CD4-positive, alpha-beta T cell (primary cell): ENCODE measurements at places on chromosomes 7 and 10. TPM values are rescaled to one million over a fixed set of nuclear protein-coding genes. Genes with fewer than 3 reads are reported as not detected.

The ZPBP gene
- not detected for total RNA-seq

The RTKN2 gene
- total RNA-seq, result 3.9 TPM

The DTX2 gene
- 19.2 TPM for total RNA-seq

The CTAGE6 gene
- 0.34 TPM for total RNA-seq

The ZNF117 gene
- 1.9 TPM for total RNA-seq

The PTN gene
- total RNA-seq, result not detected

The VWA2 gene
- total RNA-seq, result not detected

The CLCN1 gene
- total RNA-seq, result not detected

The RAPGEF5 gene
- total RNA-seq, result 0.17 TPM

The GRM3 gene
- not detected for total RNA-seq

The LUC7L2 gene
- 177 TPM for total RNA-seq

The FAM25G gene
- not detected for total RNA-seq

The CRPPA gene
- 1.0 TPM for total RNA-seq

The ASL gene
- 12.3 TPM for total RNA-seq

The SYT15 gene
- total RNA-seq, result 0.17 TPM

The MYL7 gene
- total RNA-seq, result not detected

The CFAP46 gene
- not detected for total RNA-seq

The PRLHR gene
- total RNA-seq, result not detected

The AGR2 gene
- total RNA-seq, result not detected

The SLC13A1 gene
- not detected for total RNA-seq

The CLDN3 gene
- not detected for total RNA-seq

The DNAH11 gene
- 0.11 TPM for total RNA-seq

The ANKRD2 gene
- not detected for total RNA-seq

The SLC18A3 gene
- total RNA-seq, result not detected
